ENCODE measurements at places on chromosomes 12 and 14.
A peak's percentile ranks its signal among the peaks of the same experiment; 100 is the strongest.

DNA sequence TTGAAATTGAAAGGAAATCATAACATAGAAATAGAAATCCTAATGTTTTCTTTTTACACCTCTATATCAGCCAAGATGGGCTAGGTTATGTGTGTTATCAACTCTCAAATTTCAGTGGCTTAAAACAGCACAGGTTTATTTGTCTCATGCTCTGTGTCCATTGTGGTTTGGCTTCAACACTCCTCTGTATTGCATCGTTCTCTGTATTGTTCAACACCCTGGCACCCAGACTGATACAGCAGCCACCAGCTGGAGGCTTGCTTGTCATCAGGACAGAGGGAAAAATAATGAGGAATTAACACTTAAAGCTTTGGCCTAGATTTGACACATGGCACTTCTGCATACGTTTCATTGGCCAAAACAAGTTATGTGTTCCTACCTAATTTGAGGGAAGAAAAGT is 234.2 kb upstream of the ARHGAP5 start:
- DNase-seq: no peak

DNA sequence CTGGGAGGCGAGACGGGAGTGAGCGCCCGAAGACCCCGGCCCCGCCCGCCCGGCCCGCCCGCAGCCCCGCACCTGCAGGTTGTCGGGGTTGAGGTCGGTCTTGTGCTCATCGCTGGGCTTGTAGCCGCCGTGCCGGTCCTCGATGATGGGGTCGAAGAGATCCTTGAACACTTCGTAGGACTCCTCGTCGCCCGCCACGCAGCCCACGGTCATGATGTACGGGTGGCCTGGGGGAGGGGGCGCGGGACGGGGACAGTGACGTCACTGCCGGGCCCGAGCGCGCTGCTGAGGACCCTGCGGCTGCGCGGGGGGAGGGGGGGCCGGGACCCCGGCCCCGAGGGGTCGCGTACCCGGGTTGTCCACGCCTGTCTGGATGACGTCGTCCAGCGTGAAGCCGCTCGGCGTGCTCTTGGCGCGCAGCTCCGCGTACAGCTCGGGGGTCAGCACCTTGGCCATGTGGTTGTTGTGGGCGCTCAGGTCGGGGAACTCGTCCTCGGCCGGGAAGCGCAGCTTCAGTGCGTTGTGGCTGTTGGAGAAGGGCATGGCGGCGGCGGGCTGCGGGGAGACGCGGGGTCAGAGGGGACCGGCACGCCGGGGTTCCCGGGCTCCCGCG is 573 bp downstream of the CKB start:
- no peak for DNase-seq

GRCh38 chr12:29744365-29744764 is 39.4 kb downstream of the TMTC1 start:
- no peak for DNase-seq

DNA sequence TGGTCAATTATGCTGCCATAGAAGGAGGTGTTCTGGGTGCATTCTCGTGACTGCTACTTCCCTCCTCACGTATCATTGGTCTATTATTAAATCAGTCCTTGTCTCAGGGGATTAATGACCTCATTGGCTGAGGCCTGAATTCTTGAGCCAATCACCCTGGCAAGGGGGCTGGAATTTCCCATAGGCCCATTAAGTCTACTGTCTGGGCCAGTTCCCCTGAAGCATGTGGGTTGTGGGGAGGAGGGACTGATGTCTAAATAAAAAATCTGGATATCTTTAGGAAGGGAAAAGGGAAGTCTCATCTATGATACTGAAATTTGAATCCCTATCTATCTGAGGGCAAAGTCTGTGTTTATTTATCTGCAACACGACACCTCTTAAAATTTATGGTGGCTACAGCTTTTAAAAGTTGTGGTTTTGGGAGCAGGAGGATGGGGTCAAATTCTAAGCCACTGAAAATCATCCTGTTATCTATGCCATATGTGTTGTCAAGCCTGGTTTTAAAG is 71.9 kb downstream of the DYRK2 start:
- peak; percentile 93 for DNase-seq

DNA sequence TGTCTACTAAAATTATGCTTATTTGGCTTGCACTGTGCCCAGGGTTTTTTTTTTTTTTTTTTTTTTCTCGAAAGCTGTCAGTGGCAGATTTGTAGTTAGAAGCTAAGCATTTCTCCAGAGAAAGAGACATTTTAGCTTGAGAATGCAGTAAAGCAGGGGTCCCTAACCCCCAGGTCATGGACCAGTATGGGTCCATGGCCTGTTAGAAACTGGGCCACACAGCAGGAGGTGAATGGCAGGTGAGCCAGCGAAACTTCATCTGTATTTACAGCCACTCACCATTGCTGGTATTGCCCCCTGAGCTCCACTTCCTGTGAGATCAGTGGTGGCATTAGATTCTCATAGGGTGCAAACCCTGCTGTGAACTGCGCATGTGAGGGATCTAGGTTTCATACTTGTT is 73.7 kb downstream of the TMTC2 start:
- DNase-seq: no peak

- DNase-seq: no peak
Measured at GRCh38 chr14:70881549-70882177, 25.6 kb upstream of the PCNX1 start.

DNA sequence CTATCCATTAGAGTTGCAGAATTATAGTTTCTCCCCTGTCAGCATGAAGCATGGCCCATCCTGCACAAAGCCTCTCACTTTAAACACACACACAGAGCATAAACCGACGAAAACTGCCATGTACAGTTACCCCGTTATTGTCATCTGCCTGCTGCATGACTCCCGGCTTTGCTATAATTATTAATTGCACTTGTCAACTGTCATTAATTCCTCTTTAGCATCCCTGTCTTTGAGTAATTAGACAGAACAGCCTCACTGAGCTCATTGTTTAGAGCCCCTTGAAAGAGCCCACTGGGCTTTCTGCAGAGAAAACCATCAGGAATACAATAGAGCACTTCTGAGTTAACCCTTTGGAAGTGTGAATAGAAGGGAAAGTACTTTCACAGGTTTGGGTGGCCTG is 307.2 kb upstream of the SOX5 start:
- DNase-seq: no peak

- DNase-seq: no peak
Measured at GRCh38 chr12:11739980-11740577, 90.6 kb downstream of the ETV6 start.

DNA sequence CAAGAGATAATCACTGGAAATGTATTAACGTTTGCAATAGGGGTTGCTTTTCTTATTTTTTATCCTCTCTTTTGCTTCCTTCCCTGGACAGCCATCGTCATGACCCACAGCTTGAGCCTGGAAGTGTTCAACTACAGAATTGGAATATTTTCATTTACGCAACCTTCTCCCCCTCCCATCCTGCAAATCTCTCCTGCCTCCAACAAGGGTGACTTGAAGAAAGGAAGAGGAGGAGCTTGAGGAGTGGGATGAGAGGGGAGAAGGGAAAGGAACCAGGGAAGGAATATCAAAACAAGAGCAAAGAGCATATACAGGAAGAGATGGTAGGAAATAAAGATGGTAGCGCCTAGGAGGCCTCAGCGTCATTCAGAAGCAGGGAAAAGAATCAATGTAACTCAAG is 1.6 kb upstream of the MANSC4 start:
- peak; percentile 21 for DNase-seq

DNA sequence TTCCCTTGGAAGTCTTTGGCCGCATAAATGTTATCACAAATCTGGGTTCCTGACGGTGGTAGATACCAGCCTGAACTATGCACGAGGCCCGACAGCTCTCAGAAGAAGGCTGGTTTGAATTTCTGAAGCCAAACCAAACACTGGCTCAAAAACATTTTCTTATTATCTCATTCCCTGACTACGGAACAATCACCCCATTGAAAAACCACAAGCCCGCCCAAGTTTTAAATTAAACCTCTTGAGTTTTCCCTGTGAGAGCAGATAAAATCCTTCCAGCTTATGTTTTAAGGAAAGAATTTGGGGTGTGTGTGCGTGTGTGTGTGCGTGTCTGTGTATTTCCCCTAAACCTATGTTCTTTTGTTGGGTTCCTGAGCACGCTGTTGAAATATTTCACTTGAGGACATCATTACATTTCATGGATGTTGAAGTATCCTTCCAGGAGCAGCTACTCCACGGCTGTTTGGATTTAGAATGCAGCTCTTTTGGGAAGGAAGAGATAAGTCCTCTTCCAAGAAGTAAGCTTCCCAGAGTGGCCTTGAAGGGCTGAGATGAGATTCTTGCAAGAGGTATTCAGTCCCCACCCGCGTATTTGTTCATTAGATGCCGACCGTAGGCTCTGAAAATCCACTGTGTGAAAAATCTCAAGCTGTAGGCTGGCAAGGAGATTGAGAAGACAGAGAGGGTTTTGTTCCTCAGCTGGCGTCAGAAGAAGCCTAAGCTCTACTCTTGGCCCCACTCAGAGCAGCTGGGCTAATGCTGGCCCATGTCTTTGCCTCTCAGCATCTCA is 131.0 kb upstream of the NCOR2 start:
- DNase-seq: peak; percentile 72

GRCh38 chr12:51635346-51635745 is 44.3 kb downstream of the SCN8A start:
- peak; percentile 46 for DNase-seq

DNA sequence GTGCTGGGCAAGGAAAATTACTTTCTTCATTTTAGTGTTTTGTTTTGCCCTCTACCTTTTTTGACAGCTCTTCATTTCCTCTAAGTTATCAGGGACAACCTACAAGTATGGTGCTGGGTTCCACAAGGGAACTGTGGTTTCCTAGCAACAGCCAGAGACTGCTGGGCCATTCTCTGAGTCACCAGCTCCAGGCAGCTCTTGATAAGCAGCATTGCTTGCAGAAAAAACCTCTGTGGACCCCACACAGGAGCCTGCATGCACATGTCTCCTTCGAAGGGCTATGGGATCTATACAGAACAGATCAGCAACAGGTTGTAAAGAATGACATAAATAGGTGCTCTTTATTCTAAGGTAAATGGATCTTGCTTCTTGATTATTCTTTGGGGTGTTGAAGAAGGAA is 81.0 kb upstream of the CCDC196 start:
- DNase-seq: peak; percentile 35

GRCh38 chr14:96867634-96868033 is 70.5 kb downstream of the VRK1 start:
- no peak for DNase-seq

GRCh38 chr14:52998376-52999015 is 47.6 kb upstream of the FERMT2 start:
- peak; percentile 71 for DNase-seq

DNA sequence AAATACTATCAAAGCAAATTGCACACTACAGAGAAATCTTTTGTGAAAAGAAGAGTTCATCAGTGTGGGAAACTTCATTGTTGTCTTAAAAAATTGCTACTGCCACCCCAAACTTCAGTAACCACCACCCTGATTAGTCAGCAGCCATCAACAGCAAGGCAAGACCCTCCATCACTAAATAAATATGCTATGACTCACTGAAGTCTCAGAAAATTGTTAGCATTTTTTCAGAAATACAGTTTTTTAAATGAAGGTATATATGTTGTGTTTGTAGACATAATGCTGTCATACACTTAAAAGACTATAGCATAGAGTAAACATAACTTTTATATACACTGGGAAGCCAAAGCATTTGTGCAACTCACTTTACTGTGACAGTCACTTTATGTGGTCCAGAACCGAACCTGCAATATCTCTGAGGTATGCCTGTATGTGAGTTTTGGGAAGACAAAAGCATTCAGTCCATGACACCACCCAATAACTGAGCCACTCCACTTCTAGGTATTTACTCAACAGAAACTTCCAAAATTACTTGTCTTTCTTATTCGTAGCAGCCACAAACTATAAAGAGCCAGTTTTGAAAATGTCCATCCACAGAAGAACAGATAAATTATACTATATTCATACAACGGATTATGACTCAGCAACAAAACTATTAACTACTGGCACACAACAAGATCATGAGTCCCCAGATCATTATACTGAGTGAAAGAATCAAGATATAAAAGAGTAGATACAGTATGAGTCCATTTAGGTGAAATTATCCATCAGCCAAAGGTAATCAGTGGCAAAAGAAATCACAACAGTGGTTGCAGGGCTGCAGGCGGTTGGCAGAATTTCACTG is 649.6 kb downstream of the BCL11B start:
- DNase-seq: peak; percentile 89

DNA sequence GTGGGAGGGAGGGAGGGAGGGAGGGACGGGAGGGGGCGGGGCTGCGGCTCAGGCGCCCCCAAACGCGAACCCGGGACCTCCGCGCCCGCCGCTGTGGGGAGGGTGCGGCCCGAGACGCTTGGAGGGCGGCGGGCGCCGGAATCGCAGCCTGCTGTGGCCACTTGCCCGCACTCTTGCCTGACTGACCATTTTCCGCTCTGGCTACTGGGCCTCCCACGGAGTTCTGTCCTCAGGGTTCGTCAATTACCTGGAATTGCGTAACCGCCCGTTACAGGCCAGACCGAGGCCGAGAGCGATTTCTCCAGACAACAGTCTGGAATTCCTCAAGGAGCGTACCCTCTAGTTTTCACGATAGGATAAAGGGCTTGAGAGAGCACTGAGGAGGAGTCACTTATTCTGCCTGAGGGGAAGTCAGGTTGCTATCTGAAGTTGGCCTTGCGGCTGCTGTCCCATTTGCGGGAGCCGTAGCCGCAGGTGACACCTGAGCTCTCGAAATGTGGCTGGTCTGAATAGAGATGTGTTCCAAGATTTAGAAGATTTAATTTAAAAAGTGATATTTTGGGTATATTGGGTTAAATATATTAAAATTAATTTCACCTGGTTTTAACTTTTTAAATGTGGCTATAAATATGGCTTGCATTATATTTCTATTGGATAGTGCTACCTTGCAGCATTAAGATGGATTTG is 446 bp upstream of the ZNF641 start:
- DNase-seq: peak; percentile 43

GRCh38 chr12:124422142-124422569 is 127.3 kb downstream of the RFLNA start:
- no peak for DNase-seq

DNA sequence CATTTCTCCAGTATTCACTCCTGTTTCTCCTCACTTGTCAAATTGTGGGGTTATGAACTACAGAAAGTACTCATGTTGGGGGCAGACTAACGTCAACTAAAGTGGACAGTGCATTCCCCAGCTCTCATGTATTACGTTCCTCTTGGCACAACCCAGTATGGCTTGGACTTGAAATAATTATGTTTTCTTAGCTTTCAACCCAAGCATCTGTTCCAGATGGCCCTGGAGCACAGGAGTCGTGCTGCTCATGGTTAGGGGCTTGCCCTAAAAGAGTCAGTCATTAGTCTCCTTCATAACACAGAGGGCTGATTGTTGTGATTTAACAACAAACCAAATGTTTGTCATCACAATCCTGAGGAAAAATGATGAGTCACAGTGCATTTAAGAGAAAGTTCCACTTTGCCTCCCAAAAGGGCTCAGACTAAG is 154.4 kb downstream of the RPAP3 start:
- no peak for DNase-seq
